IPS DF 19.7 (cell line): ENCODE measurements at places on chromosomes 5 and 9.

GRCh38 chr5:76468635-76469425 lies 65.7 kb downstream of the IQGAP2 start:
- no peak for DNase-seq

GRCh38 chr5:149151717-149152116 lies 10.4 kb downstream of the ABLIM3 start:
- no peak for DNase-seq

- no peak for DNase-seq
Measured at GRCh38 chr9:104686081-104686480, 8.2 kb upstream of the OR13D1 start.

- DNase-seq = no peak
Measured at GRCh38 chr5:174454890-174455289, 269.5 kb upstream of the MSX2 start.

DNA sequence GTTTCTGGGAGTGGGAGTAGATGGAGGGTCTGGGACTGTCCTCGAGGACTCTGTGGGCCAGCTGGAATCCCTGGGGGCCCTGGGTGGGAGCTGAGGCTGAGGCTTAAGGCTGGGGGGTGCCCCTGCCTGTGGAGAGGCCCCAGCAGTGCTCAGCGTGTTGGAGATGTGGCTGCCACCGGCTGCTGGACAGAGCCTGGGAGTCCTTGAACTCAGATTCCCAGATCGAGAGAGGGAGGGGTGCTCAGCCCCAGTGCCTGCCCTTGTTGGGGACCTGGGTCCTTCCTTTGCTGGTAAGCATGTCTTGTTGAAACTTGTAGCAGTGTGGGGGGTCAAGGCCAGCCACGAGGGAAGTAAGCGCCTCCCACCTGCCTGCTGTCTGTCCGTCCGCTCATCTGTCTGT lies 10.7 kb downstream of the RXRA start:
- no peak for DNase-seq

GRCh38 chr5:72189146-72189545 lies 81.9 kb downstream of the MAP1B start:
- no peak for DNase-seq

- no peak for DNase-seq
Measured at GRCh38 chr9:36401164-36401740, 1.2 kb upstream of the RNF38 start.

DNA sequence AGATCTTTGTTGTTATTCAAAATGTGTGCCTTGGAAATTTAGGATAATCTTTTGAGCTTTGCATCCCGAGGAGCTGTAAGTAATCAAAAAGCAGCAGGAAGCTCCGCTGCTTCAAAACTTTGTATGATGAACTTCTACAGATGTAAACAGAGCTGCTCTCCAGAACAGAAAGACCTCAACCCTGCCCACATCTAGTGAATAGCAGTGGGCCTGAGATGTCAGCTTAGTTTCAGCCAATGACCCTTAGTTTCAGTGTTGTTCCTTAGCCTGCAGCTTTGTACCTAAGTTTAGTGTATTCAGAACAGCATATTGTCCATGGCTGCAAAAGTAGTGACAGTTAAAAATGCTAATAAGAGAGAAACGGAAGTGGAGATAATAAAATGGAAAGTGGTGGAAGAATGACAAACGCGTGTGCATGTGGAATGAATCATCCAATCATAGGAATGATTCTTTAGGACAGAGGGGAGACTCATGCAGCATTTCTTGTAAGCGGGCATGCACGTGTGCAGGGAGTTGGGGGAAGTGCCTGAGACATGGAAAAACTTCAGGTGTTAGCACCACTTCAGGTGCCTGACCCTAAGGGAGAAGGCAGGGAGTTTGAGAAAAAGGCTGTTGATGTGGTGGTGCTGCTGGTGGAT lies 24.9 kb downstream of the SNX24 start:
- DNase-seq = no peak

DNA sequence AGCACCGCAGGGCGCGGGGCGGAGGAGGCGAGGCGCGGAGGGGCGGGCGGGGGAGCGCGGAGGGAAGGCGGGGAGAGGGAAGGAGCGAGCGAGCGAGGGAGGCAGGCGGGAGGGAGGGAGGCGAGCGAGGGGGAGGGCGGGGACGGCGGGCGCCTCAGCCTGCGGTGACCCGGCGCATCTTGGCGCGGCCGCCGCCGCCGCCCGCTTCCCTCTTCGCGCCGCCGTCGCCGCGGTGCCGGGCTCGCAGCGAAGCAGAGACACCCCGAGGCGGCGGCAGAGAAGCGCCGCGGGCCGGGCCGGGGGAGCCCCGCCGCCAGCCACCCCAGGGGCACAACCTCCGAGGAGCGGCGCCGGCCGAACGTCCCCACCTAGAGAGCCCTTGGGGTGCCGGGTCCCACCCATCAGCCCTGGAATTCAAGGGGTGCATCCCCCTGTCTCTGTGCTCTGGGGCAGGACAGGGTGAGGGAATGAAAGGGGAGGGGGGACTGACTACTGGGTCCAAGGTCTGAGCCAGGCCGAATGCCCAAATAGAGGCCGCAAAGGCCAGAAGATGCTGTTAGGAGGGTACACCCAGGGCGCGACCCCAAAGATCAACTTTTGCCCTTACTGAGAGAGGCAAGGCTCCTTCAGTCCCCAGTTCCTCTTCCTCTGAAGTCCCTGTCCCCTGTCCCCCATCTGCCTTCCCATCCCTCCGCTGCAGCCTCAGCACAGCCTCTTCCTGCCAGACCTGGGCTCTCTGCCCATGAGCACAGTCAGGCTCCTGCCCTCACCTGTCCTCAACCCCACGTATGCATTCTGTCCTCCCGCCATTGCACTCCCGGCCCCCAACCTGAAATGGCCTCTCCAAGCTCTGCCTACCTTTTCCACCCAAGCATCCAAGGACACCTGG lies at the start of gene ADAMTS2:
TSS of gene ADAMTS2 (minus strand) at position 29 of the 889 bp plus-strand sequence. CDS start 133 bp downstream, outside the sequence.
- no peak for DNase-seq

- DNase-seq = no peak
Measured at GRCh38 chr5:57600321-57600720, 117.7 kb upstream of the ACTBL2 start.

- DNase-seq = no peak
Measured at GRCh38 chr5:181215997-181216989, 6.8 kb upstream of the TRIM41 start.

- DNase-seq = no peak
Measured at GRCh38 chr5:175772747-175773533, 98.4 kb upstream of the CPLX2 start.

- DNase-seq = no peak
Measured at GRCh38 chr9:114059047-114059803, 18.9 kb downstream of the AMBP start.

DNA sequence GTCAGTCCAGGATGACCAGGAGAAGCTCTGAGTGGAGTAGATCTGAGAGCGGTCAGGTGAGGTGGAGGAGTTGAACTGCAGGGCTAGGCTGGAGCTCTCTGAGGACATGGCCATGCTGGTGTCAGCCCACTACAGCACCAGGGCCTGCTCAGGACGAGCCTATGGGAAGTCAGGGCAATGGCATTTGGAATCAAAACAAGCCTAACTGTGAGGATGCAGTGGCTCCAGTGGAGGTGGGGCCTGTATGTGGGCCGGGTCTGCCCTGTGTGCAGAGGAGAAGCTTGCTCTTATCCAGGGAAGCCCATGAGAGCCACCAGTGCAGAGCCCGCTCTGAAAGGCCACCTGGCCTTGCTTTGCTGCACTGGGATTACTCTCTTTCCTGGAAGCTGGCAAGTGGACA lies 11.1 kb downstream of the CXCL14 start:
- no peak for DNase-seq

DNA sequence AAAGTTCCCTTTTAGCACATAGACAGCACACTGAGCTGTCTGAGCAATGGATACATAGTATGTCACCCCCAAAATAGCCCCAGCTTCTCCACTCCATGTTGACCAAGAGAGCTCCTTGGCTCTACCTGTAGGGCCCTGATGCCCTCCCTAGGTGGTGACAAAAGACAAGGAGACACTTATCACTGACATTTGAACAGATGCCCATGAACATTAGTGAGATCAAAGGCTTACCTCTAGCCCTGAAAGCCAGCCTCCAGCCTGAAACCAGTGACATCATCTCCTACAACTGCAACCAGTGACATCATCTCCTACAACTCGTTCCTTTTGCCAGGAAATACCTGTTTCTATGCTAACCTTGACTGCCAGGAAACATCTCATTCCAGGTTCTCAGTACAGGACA lies 122.7 kb downstream of the FSTL4 start:
- DNase-seq = no peak

GRCh38 chr5:56019306-56020272 lies 24.8 kb upstream of the IL6ST start:
- no peak for DNase-seq

DNA sequence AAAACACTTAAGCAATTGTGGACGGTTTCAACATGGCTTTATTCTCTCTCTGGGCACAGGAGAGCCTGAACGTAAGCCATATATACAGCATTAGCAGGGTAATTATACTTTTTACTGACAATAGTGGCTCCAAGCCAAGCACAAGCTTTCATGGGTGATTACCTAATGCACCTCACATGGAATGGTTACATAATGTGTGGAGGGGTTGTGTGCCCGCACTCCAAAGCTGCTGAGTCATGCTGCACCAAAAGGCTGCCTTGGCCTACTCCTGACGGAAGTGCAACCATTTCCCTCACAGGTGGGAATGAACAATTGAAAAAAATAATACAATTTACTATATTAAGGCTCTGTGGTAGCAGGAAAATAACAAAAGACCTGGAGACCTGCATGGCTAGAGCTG lies 86.5 kb upstream of the ATP10B start:
- DNase-seq = no peak

GRCh38 chr9:109588415-109588814 lies 90.3 kb upstream of the PTPN3 start:
- no peak for DNase-seq

- DNase-seq = no peak
Measured at GRCh38 chr9:137602661-137603060, 2.8 kb upstream of the ARRDC1 start.
